ENCODE measurements at places on chromosomes 1 and 21.

DNA sequence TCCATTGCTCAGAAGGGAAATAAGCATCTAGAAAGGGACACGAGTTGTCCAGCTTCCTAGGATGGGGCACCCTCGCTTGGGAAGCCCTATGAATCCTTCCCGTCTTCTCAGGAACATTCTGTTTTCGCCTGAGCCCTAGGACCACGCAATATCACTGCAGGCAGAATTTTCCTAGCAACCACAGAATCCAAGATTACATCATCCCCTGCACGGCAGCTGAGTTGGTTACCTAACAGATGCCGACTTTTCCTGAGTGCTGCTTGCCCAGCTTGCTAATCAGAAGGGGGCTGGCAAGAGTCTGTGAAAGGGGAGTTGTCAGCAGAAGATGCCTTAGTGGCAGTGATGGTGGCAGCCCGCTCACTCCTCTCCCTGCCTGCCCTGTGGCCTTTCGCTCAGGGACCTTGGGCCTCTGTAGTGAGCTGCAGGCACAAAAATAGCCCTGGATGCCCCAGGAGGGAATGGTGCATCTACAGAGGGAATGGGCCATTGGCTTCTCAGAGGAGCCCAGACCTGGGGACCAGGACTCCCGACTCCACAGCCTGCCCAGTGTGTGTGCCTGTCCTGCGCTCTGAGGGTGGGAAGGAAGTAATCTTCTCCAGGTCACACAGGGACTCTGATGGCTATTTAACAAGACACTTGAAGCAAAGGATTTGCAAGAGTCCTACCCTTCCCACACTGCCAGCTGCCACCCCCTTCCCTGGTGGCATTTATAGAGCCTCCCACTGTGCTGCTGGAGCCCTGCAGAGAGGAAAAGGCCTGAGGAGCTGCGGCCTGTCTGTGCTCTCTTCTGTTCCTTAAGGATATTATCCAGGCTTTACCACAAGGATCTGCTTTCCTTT is 28.9 kb upstream of the CLSTN1 start:
- no peak for DNase-seq

DNA sequence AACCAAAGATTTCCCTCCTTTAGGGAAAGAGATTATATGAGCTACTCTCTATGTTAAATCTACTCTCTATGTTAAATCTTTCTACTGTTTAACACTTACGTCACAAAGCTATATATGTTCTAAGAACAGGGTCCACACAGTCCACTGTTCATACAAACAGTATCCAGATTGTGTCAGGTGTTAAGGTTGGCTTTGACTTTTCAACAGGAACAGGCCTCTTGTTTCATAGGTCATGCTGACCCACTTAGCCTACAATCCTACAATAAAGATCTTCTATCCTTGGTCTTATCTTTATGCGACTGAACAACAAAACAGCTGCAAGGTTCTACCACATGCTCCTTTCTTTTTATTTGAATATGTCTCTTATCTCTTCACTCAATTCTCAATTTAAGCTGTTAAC is 134.9 kb downstream of the LTN1 start:
- DNase-seq: no peak

- no peak for DNase-seq
Measured at GRCh38 chr1:4584449-4584848, 70.0 kb upstream of the AJAP1 start.

- DNase-seq: no peak
Measured at GRCh38 chr1:46490406-46490655, 695 bp downstream of the DMBX1 start.

DNA sequence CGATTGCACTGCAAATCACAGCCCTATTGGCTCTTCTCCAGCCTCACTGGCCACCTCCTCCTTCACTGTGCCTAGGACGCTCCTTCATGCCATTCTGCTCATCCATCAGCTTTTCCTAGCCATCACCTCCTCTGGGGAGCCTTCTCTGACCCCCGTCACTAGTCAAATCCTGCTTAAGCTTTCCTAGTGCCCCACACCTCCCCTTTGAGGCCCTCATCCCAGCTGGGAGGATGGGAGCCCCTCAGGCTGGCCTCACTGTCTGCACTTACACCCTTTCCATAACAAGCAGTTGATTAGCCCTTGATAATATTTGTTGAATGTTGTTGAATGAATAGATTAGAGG is 50.7 kb downstream of the KLHDC7A start:
- no peak for DNase-seq

DNA sequence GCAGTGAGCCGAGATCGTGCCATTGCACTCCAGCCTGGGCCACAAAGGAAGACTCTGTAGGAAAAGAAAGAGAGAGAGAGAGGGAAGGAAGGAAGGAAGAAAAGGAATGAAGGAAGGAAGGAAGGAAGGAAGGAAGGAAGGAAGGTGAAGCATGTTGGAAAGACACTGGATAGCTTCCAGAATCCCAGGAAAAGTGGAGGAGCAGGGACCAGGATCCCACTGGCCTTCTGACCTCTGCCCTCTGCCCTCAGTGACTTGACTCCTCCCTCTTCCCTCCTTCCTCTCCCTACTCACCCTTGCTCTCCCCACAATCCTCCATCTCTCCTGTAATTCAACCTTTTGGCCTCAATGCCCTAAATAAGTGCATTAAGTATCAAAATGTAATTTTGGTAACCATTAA is 4.1 kb upstream of the UTS2 start:
- no peak for DNase-seq

- no peak for DNase-seq
Measured at GRCh38 chr1:240350910-240351331, 259.2 kb downstream of the FMN2 start.

GRCh38 chr1:178607718-178608408 is 95.0 kb downstream of the TEX35 start:
- DNase-seq: no peak

- DNase-seq: peak; percentile 11
Measured at GRCh38 chr1:109404838-109405237, 7.1 kb upstream of the SORT1 start.

- peak; percentile 71 for DNase-seq
Measured at GRCh38 chr1:178501705-178502329, 5.1 kb upstream of the CLEC20A start.

GRCh38 chr21:38170283-38170682 is 86.5 kb upstream of the KCNJ15 start:
- peak; percentile 17 for DNase-seq

DNA sequence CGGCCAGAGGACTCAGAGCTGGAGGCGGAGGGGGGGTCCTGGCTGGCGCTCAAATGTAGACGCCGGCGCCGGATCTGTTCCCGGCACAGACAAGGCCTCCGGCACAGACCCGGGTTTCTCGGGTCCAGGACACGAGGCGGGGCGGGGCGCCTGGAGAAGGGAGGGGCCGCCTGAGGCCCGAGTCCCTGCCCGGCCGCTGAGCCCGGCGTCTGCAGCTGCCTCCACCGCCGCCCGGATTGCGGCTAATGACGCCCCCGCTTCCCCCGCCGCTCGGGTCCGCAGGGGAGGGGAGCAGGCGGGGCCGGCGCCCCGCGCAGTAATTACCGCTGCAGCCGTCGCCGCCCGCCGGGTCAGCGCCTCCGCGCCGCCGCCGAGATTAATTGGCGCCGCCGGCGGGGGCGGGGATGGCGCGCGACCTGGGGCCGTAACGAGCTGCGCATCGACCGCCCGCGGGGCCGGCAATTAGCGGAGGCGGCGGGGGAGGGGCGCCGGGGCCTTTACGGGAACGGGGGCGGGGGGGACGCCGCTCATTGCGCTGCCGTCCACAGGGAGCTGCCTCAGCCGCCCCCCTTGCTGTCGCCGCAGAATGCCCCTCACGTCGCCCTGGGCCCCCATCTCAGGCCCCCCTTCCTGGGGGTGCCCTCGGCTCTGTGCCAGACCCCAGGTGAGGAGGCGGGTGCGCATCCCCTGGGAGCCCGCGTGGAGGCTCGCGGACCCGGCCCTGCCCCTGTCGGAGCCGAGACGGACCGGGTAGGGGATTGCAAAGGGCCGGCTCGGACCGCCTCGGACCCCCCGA is 17.3 kb downstream of the NOC2L start:
- DNase-seq: peak; percentile 50

DNA sequence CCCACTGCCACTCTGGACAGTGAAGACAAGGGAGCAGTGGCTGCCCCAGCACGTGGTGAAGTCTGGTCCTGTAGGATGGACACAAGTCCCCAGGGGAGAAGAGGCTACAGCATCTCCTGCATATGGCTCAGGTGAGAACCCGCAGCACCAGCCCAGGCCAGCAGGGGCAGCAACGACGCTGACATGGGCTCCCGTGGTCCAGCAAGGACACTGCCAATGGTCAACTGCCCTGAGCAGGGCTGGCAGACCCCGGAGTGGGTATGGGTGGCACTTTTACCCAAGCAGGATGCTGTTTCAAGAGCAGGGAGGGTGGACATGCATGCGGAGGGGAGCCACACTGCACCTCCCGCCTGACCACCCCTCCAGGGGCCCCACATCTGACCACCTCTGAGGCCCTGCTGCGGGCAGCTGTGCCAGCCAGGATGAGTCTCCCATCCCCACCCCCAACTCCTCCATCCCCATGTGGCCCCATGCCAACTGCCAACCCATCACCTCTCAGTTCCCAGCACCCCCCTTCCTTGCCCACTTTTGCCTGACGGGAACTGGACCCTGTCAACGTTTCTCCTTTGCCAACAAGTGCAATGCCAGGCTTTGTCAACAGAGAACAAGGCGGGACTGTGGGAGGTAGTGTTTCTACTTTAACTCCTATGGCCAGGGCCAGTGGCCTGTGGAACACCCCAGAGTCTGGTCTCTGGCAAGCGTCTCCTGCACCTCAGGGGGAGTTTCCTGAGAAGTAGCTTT is 8.6 kb downstream of the MORN1 start:
- peak; percentile 53 for DNase-seq

DNA sequence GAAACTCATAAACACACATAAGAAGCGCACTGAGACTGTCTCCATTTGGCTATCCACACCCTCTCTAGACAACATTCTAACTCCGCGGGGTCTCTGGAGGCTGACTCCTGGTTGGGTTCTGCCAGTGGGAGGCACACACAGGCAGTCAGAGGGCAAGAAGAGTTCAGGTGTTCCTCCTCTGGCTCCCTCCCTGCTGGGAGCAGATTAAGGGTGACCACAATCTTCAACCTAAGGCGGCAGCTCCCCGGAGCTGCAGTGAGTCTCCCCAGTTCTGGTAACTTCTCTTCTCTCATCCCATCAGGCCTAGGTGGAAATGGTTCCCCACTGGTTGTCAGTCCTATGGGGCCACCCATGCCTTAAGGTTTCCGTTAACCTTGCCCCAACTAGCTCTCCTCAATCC is 7.4 kb upstream of the TENT5C start:
- DNase-seq: no peak

DNA sequence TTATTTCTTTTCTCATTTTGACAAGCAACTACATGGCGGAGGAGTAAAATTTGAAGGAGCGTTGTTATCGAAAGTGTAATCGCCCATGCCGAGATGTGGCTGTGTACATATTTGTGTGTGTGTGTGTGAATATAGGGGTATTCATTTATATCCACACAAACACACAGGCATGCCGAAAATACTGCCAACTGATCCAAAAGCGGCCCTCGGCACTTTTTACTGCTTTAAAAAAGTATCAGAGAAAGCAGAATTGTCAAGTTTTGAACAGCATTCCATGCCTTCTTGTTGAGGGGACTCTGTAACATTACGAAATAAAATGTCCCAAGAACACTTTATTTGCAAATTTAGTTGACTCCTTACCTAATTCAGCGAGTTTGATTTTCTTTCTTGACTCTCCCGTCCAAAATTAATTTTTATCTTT is 1.1 kb downstream of the PBX1 start:
- no peak for DNase-seq

- no peak for DNase-seq
Measured at GRCh38 chr1:203428981-203429599, 46.5 kb upstream of the PRELP start.

- no peak for DNase-seq
Measured at GRCh38 chr1:211579440-211580302, 710 bp upstream of the SLC30A1 start.

DNA sequence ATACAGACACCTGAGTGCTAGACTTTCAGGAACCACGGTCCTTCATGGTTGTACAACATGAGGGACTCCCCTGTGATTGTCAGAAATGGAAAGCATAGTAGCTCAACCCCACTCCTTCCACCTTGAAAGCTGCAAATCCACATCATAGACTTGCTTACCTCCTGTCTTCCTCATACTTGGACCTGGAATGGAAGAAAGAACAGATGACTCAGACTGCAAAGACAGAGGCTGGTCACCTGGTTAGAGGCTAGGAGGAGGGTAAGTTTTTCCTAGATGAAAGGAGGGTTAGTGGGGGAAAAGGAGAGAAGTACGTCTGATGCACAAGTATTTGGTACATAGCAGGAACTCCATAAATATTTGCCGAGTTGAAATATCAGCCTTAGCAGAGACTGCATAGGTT is 37.2 kb downstream of the LRRC71 start:
- DNase-seq: no peak

DNA sequence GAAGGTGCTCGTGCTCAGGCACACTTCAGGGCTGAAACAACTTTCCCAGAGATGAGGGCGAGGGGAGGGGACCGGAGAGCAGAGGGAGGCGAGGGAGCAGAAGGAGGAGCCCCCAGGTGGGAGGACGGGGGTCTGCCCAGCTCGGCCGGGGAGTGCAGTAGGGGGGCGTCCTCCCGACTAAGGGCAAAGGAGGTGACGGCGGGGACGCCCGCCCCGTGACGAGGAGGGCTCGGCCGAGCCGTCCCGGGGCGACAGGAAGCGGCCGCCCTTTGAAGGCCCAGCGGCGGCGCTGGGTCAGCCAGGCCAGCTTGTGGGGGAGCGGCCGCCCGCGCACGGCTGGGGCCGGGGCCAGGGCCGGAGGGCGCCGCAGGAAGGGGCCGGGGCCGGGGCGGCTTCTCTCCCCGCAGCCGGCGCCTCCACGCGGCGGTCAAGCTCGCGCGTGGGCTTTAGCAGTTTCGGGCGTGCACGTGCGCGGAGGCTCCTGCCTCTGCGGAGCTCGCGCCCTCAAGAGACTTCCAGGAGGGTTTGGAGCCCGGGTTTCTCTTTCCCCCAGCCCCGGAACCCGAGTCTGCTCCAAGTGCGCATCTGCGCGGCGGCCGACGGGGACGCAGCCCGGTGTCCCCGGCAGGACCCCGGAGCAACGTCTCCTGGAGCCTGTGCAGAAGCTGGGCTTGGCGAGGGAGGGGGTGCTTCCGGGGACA is 100.8 kb upstream of the SLC45A1 start:
- DNase-seq: peak; percentile 24

DNA sequence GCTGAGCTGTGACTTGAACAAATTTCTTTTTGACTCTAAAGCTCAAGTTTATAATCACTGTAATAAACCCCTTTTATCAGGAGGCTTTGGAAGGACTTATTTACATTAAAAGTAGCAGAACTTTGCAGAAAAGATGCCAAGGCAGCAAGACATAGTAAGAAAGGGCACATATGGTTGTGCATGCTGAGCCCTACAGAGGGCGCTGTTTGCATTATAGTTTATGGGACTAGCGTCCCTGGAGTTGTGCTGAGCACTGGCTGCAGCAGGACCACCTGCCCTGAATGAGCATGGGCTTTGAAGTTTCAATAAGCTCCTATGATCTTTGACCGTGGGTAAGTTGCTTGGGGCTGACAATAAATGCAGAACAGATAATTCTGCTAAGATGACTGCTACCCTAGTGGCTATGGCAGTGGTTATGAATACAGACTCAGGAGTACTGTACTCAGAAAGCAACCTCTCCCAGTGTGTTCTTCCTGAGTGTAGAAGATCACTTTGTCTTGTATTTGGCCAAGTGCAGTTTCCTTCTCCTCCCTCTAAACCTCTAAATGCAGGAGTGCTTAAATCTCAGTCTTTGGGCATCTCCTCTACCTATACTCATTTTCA is 45.4 kb upstream of the USP1 start:
- peak; percentile 58 for DNase-seq

GRCh38 chr1:1437904-1438376 is 2.5 kb downstream of the VWA1 start:
- DNase-seq: no peak

GRCh38 chr1:34870395-34870794 is 10.8 kb upstream of the SMIM12 start:
- DNase-seq: no peak

- peak; percentile 25 for DNase-seq
Measured at GRCh38 chr1:40783001-40783905, at the start of gene KCNQ4. KCNQ4 (plus strand) TSS chr1:40783787; CDS start chr1:40784094, 307 bp downstream.
